GM23248 (cell line): ENCODE measurements at places on chromosomes 12 and 14.

DNA sequence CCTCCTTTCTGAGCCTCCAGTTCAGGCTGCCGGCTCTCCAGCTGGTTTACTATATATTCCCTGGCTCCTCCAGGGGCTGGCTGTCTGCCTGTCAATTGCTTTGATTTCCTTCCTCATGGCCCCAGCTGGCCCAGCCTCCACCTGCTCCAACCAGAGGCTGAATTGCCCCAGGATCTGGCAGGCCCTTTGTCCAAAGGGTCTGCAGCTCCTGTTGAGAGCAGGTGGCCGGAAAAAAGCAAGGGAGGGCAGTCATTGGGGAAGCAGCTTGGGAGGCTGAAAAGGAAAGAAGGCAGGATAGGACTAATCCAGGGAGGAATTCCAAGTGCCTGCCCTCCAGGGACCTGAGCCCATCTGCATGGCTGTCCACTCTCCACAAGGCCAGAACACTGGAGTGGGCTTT, 25.3 kb downstream of the PAH start:
- DNase-seq, result no peak

GRCh38 chr12:46693034-46693433, 132.8 kb downstream of the SLC38A4 start:
- no peak for DNase-seq

DNA sequence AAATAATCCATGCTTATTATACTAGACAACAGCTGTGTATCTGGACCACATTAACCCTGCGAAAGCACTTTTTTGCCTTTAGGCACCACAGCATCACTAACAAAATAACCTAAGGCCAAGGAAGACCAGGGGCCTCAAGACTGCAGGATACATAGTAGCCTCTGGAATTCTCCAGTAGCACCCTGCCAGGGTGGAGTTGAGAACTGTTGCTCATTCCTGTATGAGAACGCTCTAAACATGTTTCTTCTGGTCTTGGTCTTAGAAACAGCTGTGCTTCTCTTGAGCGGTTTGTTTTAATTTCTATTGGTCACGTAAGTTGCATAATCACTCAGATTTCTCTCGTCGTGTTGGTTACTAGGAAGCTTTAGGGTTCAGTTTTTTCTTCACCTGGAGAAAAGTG, 7.9 kb downstream of the B4GALNT3 start:
- no peak for DNase-seq

DNA sequence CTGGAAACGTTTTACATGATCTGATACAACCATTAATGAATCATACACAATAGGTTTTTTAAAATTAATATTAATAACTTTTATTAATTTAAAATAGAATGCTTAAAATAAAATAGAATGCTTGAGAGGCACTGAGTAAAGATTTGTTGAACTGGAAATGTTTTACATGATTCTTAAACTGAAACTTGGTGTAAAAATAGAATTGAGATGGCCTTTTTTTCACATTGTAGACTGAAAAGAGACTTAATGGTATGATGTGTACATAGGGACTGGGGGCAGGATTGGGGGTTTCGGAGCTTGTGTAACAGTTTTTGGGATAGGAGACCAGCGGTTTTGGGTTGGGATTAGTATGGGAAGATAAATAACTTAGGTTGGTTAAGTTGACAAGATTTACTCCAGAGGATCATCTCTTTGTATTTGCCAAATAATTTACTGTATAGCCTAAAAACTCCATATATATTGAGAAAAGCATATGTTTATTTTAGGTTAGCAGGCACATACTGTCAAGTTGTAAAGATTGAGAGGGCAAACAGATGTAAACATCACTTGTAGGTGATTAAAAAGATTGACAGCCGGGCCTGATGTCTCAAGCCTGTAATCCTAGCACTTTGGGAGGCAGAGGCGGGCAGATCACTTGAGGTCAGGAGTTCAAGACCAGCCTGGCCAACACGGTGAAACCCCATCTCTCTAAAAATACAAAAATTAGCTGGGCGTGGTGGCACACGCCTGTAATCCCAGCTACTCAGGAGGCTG, 2.0 kb upstream of the ZNF410 start:
- no peak for DNase-seq

DNA sequence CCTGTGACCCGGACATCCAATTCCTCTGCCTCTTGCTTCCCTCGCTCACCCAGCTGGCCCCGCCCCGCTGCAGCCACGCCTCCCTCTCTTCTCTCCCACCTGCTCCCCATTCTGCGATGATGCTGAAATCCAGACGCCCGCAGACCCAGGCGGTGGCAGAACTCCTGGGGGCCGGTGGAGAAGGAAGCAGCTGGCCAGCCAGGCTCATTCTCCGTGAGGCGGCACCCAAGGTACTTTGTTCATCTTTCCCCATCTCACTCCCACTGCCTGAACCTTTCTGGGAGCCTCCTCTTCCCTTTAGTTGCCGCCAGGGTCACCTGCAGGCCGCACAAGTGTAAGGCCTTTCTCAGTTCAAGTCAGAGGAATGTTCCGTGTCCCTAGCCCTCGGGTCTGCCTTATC, 35.7 kb downstream of the FOXN4 start:
- DNase-seq, result no peak

DNA sequence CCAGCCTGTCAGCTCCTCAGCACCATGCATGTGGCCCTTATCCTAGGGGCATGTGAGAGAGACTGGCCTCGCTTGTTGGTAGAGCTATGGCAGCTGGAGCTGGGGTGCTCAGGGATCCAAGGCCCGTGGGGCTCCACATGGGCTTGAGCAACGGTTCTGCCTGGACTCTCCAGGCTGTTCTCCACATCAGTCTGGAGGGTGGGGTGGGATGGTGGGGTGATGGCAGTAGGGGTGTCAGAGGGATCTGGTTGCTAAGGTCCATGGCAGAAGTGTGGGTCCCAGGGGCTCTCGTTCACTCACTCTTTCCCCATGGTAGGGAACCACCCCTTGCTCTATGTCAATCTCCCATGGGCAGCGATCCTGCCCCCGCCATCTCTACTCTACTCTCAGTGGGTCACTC, 622.6 kb downstream of the LRFN5 start:
- DNase-seq, result no peak

GRCh38 chr12:111409403-111409779, 3.7 kb downstream of the SH2B3 start:
- DNase-seq, result peak; percentile 68

- peak; percentile 35 for DNase-seq
Measured at GRCh38 chr12:50387487-50387886, 8.9 kb downstream of the FAM186A start.

GRCh38 chr12:94059394-94060368, 88.7 kb upstream of the PLXNC1 start:
- DNase-seq, result no peak

- no peak for DNase-seq
Measured at GRCh38 chr12:40034156-40034555, 71.7 kb downstream of the SLC2A13 start.

- peak; percentile 86 for DNase-seq
Measured at GRCh38 chr12:95218150-95219133, 835 bp downstream of the VEZT start.

GRCh38 chr12:2939191-2939590, 20.0 kb upstream of the TEAD4 start:
- DNase-seq, result no peak

DNA sequence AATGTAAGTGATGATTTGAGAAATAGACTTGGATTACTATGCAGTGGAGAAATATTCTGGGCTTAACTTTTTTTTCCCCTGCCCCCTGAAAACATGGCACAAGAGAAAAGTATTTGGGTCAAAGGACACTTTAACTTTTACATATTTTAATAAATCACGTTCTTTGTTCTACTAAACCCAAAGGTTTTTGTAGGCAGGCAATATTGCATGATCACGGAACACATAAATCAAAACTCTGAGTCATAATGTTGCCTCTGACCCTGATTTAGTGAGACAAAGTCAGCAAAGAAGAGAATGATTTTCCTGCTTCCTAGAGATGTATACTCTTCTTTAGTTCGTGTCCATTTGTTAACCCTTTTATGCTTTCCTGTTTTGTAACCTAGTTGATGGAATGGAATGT, 38.0 kb downstream of the ABCD2 start:
- no peak for DNase-seq

GRCh38 chr12:117402363-117402762, 40.9 kb upstream of the NOS1 start:
- DNase-seq, result no peak

GRCh38 chr12:3381059-3382047, 109.7 kb upstream of the PRMT8 start:
- DNase-seq, result peak; percentile 1

GRCh38 chr14:76753541-76754198, 7.6 kb upstream of the VASH1 start:
- DNase-seq, result no peak

DNA sequence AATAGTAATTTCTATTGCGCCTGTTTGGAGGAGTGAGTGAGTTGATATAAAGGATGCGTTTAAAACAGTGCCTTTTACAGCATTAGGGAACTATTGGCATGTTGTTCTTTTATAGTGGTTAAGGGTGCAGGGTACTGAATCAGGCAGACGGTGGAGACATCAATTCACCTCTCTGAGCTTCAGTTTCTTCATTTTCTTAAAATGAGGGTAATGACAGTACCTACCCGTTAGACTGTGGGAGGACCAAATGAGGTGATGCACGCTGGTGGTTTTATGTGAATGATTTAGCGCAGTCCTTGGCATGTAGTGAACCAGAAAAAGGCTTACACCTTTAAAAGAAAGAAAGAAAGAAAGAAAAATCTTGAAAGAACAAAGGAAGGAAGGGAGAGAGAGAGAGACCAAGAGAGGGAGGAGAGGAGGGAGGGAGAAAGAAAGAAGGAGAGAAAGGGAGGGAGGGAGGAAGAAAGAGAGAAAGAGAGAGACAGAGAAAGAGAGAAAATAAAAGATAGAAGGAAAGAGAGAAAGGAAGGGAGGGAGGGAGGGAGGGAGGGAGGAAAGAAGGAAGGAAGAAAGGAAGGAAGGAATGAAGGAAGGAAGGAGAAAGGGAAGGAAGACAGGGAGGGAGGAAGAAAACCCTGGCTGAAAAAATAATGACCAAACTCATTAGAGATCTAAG, 22.2 kb upstream of the CCND2 start:
- DNase-seq, result no peak

DNA sequence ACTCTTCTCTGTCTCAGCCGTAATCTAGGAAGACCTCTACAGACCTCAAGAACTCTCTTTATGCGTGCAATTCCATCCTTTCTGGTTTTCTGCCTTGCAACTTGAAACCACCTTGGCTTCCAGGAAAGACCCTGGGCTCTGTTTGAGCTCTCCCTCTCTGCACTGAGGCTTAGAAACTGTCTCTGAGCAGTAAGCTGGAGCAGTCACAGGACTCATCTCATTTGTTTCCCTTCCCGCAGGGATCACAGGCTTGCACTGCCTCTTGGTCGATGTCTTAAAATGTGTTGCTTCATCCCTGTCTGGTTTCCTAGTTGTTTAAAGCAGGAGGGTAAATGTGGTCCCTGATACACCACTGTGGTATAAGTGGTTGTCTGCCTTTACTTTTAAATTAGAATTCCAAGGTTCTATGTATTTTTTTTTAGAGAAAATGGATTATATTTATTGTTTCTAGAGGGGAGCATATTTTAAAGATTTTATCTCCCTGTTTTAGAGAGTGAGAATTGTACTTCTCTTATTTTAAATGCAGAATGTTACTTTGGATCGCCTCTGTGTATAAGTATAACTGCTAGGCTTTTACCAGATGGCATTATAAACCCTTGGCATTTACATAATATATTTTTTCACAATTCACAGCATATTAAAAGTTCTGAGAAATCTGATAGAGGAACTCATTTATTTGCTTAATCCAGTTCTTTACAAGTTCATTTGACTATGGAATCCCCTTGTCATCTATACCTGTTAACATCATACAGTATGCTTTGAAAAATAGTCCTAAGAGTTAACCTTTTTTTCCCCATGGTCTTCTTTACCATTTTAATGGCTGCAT, 26.4 kb downstream of the EID3 start:
- no peak for DNase-seq

DNA sequence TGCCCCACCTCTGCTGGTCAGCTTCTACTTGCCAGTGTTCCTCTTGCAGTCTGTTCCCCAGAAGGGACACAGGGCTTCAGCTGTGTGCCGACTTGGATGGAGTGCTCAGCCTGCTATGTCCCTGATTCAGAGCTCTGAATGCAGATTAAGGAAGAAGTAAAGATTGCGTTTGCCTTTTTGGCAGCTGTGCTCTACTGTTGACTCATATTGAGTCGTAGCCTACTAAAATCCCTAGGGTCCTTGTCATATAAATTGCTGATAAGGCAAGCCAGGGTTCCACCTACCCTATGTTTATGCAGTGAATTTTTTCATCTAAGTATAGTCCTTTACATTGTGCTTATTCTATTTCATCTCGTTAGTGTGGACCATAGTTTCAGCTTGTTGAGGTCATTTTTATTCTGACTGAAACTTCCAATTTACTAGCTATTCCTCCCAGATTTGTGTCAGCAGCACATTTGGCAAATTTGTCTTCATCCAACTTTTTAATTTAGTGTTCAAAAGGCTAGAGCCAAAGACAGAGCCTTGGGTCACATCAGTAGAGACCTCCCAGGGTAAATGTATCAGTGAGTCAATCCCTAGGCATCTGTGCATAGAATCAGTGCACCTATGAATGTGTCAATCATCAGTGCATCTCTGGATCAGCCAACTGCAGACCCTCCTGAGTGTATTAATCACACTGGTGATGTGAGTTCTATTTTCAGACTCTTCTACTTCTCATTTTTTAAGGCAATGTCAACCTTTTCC, 31.9 kb downstream of the CACNA1C start:
- peak; percentile 96 for DNase-seq

DNA sequence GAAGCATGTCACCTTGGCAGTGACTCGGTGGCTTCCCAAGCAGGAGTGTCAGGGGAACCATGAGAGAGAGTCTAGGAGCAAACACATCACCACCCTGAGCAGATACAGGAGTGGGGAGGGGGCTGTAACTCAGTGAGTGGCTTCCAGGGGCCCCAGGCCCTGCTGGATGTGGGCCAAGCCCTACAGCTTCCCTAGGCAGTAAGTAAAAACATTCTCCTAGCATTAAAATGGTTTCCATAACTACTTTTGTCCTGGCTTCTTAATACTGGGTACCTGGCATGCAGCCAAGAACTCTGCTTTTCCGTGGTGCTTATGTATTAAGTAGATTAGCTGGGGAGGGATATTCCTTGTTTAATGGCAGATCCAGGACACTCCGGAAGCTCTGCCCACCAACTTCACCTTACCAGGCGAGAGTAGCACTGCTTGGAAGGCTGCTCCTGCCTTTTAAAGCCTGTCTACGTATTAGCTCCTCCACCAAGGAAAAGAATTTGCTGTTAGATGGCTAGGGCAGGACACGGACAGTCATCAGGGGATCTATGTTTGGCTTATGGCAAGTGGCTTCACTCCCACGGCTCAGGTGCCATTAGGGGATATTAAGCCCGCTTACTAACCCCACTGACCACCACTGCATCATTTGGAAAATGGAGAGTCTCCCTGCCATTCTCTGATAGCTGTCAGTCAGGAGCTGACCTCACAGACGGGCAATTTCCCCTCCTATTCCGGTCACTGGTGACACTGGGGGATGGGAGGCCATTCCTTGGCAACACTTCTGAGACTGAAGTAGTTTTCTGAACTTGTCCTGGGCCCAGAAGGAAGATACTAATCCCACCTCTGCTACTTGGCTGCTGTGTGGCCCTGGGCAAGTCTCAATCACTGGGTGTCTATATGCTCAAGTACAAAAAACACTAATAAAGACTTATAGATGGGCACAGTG, 22.8 kb downstream of the OTUB2 start:
- DNase-seq, result no peak
